ENCODE measurements at places on chromosomes 2 and 18.

DNA sequence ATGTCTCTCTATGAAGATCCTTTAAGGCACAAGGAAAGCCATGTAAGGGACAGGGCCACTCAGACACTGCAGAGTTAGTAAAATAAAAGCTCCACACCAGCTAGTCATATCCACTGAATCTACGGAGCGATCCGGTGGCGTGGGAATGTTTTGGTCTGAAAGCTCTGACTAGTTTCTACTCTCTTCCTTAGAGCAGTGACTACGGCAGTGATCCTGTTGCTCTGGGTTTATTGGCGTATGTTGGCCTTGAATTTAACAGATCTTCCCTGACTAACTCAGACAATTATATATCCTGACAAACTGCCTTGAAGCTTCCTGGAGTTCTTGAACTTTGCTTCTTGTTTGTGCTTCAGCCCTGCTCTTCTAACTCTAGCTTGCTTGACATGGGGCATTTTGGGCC is 115.3 kb upstream of the FZD5 start:
- DNase-seq, result no peak

- no peak for DNase-seq
These were observed 119.1 kb downstream of the BAZ2B start for GRCh38 chr2:159497256-159497655.

DNA sequence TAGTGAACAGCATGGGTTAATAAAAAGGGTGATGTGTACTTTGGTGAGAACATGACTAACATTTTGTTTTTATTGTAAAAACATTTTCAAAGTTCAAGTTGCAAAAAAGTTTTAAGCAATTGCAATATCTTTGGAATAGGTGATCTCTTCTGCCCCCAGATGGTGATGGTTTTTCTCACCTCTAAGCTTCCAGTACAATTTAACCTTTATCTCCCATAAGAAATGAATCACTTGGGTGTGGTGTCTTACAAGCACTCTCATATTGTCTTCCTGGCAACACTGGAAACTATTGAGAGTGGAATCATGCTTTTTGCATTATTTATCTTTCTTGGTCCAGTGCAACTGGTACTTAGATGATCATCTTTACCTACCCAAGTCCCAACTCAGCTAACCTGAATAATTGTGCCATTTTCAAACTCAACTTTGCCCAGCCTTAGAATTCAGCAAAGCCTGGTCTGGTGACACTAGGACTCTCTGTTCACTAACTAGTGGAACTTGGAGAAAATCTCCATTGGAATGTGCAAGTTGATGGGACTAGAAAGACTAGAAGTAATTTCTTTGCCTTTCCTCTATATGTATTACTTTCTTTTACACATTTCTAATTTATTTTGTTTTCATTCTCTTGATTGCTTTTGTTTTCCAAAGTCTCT is 964.7 kb upstream of the ZEB2 start:
- no peak for DNase-seq

GRCh38 chr2:20758997-20759396 is 63.9 kb downstream of the LDAH start:
- no peak for DNase-seq

- peak; percentile 45 for DNase-seq
These were observed 175.2 kb downstream of the TGIF1 start for GRCh38 chr18:3624935-3625741.

Measured in stimulated activated CD4-positive, alpha-beta T cell treated with anti-CD3 and anti-CD28 coated beads, Interleukin-4, amount 100 ng/mL, for 4 hours (primary cell).